ENCODE measurements at places on chromosomes 4 and X.

DNA sequence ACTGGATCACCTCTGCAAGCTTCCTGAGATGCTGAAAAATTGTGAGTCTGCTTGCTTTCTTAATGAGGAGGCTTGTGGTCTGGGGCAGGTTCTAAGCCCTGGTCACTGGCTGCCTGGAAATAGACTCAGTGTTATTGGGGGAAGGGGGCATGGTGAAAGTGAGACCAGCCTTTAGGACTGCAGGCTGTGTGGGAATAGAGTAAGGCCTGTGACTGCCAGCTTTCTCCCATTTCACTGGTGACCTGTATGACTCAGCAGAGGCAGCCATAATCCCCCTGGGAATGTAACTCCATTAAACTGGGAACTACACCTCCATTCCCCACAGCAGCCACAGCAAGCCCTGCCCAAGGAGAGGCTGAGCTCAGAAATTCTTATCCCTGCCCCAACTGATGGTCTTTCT lies 55.9 kb upstream of the IL15 start:
- ATAC-seq, result no peak

DNA sequence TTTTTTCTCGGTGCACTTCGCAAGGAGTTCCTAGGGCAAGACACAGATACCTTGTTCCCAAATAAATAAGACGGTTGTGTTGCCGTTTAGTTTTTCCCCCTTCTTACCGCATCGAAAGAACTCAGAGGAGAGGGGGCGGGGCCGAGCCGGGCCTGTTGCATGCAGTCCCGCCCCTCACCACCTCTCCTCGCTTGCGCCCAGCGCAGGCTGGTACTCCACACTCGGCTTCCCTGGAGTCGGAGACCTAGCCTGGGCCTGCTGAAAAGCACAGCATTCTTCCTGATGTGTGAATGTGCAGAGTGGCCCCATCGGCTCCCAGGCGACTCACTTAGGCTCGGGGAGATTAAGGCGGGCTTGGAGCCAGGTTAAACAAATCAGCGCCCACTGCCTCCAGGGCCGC lies 26.1 kb upstream of the VMA21 start:
- ATAC-seq, result no peak

DNA sequence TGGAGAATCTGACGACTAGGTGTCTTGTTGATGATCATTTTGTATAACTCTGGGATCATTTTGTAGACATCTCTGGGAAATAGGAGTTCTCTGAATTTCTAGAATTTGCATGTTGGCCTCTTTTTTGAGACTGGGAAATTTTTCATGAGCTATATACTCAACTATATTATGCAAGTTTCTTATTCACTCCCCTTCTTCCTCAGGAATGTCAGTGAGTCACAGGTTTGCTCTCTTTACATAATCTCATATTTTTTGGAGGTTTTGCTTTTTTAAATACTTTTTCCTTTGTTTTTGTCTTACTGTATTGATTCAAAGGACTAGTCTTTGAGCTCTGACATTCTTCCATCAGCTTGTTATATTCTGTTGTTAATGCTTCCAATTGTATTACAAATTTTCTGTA lies 1324.2 kb downstream of the TECRL start:
- no peak for ATAC-seq

- no peak for ATAC-seq
These were observed 62.7 kb upstream of the SHOX start for GRCh38 chrX:567891-568290.
